WTC11 (cell line): ENCODE measurements at places on chromosomes 4 and X. TPM values are rescaled to one million over a fixed set of nuclear protein-coding genes. Genes with fewer than 3 reads are reported as not detected.
A peak's percentile ranks its signal among the peaks of the same experiment; 100 is the strongest.

DNA sequence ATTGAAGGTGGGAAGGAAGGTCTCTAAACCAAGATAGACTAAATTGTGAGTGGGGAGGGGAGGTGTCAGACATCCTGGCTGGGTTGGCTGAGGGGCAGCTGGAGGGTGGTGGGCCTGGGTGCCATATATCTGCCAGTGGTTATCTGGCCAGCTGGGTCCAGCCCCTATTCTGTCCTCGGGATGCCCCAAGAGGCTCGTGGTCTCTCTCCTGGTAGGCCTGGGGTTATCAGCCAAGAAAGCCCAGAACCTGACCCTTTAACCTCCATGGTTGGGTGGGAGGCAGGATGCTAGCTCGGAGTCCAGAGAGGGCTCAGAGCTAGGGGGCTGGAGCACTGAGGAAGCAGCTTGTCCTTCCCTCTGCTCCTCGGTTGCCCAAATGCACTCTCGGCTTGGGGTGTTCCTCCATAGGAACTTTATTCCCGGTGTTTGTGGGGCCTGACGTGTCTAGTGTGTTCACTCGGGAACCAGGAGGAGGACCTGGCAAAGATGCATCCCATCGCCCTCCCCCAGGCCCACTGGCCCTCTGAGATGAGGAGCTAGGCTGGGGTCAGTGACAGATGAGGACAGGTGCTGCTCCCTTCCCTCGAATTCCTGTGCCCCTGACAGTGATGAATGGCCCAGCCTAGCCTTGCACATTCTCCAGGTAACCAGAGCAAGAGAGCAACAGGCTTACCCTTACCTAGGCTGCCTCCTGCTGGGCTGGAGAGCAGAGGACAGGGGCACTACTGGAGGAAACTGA lies 5.2 kb upstream of the EFNB1 start:
- no peak overlapping the region for H3K4me3 ChIP-seq
- H3K4me1 ChIP-seq: peaks cover 5% of the 10 kb centered on the region; the same call in 1 of the 2 replicates
- H3K27me3 ChIP-seq: peaks cover 63% of the 10 kb centered on the region

DNA sequence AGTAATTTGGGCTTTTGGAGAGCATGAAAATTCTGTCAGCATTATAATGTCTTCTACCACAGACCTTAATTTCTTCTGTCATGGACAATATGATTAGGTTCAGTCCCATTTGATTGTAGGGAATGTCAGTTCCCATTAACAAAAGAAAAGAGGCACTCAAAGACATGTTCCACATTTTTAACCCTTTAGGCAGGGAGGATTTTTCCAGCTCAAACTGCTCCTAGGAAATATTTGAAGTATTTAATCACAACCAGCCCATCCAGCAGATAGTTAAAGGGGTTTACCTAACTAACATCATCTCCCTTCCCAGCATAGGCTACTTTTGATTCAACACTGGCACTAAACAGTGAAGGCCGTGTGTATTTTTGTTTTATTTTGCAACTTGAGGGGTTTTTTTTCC lies 256.0 kb downstream of the DHX15 start:
- DNase-seq: no peak
- peaks cover 76% of the 10 kb centered on the region for H3K4me1 ChIP-seq
- H3K4me3 ChIP-seq: peak overlapping the region; percentile 99
- peaks cover 83% of the 10 kb centered on the region for H3K36me3 ChIP-seq
- peak overlapping the region; percentile 90 for H3K27ac ChIP-seq
- H3K27me3 ChIP-seq: no peaks in the 10 kb centered on the region; the same call in 1 of the 2 replicates

DNA sequence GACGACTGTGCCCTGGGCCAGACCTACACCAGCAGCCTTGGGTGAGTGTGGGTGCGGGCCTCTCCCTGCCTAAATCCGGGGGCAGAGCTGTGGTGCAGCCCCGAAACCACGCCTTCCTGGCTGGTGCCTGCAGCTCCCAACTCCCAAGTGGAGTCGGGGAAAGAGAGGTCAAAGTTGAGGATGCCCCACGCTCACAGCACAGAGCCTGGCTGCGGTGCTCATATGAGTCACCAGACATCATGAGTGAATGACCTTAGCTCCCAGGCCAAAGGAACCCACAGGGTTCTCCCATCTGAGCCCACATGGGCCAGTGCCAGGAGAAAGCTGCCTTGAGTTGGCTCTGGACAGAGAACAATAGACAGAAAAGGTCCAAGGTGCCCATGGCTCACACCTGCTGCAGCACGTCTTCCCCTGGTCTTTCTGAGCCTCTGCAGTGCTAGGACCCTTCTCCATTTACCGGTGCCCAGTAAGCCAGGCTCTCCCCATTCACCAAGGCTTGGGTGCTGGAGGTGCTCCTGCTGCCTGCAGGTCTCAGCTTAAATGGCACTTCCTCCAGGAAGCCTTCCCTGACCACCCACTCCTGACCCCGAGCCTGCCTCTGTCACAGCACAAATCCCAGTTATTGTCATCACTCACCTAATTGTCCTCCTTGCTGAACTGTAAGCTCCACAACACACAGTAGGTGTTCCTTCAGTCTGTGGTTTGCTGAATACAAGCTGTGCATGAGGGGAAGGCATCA lies 224.2 kb downstream of the AFAP1 start:
- H3K36me3 ChIP-seq: no peaks in the 10 kb centered on the region
- H3K4me1 ChIP-seq: peaks cover 3% of the 10 kb centered on the region
- H3K4me3 ChIP-seq: no peak overlapping the region
- H3K27me3 ChIP-seq: peaks cover 8% of the 10 kb centered on the region

DNA sequence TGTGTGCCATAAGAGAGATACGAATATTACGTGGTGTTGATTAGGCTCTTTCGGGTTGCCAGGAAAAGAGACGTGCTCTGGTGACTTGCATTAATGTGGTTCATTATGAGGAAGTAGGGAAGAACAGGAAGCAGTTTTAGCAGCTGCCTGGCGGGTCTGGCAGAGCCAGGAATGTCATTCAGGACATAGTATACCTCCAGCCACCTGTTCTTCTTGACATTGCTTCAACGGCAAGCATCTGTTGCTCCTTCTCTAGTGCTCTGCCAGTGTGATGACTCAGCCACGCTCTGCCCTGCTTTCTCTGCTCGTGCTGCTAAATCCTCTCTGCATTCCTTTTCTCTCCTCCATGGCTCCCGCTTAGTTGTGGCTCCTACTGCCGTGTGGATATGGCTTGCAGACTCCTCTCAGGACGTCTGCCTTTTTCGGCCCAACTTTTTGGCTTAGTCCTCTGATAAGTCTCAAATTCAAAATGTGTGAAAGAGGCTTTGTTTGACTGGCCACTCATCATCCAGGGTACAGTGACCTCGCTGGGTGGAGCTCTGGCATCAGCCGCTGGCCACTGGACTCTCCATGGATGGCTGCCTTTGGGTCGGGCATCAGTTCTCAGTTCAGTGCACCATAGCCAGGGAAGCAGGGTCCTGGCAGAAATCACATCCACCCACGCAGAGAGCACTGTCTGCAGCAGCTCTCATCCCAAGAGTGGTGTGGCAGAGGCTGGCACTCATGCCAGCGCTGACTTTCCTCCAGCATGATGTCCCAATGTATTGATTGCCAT lies 89.3 kb upstream of the KLF3 start:
- H3K27ac ChIP-seq: no peak overlapping the region
- H3K36me3 ChIP-seq: no peaks in the 10 kb centered on the region
- DNase-seq: no peak
- H3K4me1 ChIP-seq: peaks cover 2% of the 10 kb centered on the region; the same call in 1 of the 2 replicates
- no peak overlapping the region for H3K4me3 ChIP-seq

Gene LGI2
- 5.8 to 12.2 TPM (median 8.3 TPM) in 3 replicates for total RNA-seq

GRCh38 chr4:20464381-20464780 lies 212.7 kb downstream of the SLIT2 start:
- no peaks in the 10 kb centered on the region for H3K27me3 ChIP-seq
- H3K4me1 ChIP-seq: no peaks in the 10 kb centered on the region
- no peak overlapping the region for H3K27ac ChIP-seq
- DNase-seq: no peak
- no peak overlapping the region for H3K4me3 ChIP-seq

GRCh38 chrX:72128881-72129280 lies 2.8 kb downstream of the RTL5 start:
- peaks cover 14% of the 10 kb centered on the region for H3K36me3 ChIP-seq
- H3K27ac ChIP-seq: no peak overlapping the region
- no peak overlapping the region for H3K4me3 ChIP-seq
- peak; percentile 55 for DNase-seq
- peaks cover 49% of the 10 kb centered on the region for H3K4me1 ChIP-seq

- H3K4me3 ChIP-seq: no peak overlapping the region
- H3K27me3 ChIP-seq: no peaks in the 10 kb centered on the region
- no peak for DNase-seq
Observed at GRCh38 chr4:165005352-165005925, 26.4 kb upstream of the TRIM60 start.

- no peak for DNase-seq
- H3K27ac ChIP-seq: no peak overlapping the region
- peaks cover 23% of the 10 kb centered on the region for H3K4me1 ChIP-seq
- peak overlapping the region; percentile 95 for H3K4me3 ChIP-seq
- peaks cover 36% of the 10 kb centered on the region for H3K27me3 ChIP-seq
Observed at GRCh38 chr4:80073473-80074008, 512 bp upstream of the ANTXR2 start.

- H3K27ac ChIP-seq: no peak overlapping the region
- H3K4me3 ChIP-seq: no peak overlapping the region
- DNase-seq: no peak
- H3K4me1 ChIP-seq: peaks cover 12% of the 10 kb centered on the region; the same call in 1 of the 2 replicates
- peaks cover 4% of the 10 kb centered on the region; the same call in 1 of the 2 replicates for H3K27me3 ChIP-seq
- peaks cover 3% of the 10 kb centered on the region for H3K36me3 ChIP-seq
Observed at GRCh38 chr4:107837317-107837716, 12.6 kb downstream of the SGMS2 start.

Gene GAGE2A
- 0.62 to 0.83 TPM in 2 of 3 replicates, not detected in the other for total RNA-seq

DNA sequence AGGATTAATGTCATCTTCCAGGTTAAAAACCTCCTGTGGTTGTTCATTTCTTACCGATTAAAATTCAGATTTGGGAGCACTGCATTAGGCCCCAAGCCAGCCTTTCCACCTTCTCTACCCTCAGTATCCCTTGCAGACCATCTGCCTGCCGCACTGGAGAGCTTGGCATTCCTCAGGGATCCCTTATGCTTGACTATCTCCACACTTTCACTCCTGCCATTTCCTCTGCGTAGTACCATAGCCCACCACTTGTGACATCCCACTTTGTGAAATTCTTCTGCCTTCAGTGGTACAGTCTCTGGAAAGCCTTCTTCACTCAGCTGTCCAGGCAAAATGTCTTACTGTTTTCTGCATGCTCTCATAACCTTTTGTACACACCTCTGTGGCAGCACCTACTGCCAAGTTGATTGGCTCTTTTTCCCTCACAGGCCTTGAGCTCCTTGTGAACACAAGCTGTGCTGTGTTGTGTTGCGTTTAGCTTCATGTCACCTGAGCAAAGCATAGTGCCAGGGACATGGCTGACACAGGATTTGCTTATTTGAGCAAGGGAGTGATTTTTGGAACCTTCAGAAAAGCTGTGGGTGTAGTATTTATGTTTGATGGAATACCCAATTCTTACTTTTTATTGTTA lies 156.4 kb downstream of the ARX start:
- peaks cover 3% of the 10 kb centered on the region; the same call in 1 of the 2 replicates for H3K36me3 ChIP-seq
- no peak overlapping the region for H3K27ac ChIP-seq
- DNase-seq: no peak
